Suppressor macrophage treated with lipopolysaccharide for 4 hours (primary cell): ENCODE measurements at places on chromosomes 3 and 15.
A peak's percentile ranks its signal among the peaks of the same experiment; 100 is the strongest.

DNA sequence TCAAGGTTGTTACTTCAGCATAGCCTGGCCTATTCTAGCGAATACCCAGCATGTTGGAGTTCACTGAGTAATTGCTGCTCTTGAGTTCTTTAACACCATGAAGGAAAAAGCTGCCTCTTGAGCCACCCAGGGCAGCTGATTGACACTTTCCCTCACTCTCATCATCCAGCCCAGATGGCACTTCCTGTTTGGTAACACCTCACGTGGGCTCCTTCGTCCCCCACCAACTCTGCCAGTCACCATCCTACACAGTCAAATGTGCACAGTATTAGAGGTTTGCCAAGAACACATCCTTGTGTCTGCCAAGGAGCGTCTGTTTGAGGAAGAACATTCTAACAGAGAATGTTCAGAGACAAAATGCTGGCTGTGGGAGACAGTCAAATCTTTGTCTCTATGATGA, 266.3 kb downstream of the RPLP1 start:
- peak; percentile 93 for DNase-seq

- DNase-seq = no peak
These were observed 34.0 kb downstream of the DHX30 start for GRCh38 chr3:47836986-47837385.

GRCh38 chr15:81074773-81075172, 59.3 kb upstream of the CFAP161 start:
- no peak for DNase-seq

GRCh38 chr3:102466001-102466400, 31.2 kb downstream of the ZPLD1 start:
- DNase-seq = no peak

GRCh38 chr3:142500211-142500610, 52.4 kb upstream of the XRN1 start:
- DNase-seq = no peak

GRCh38 chr3:133448478-133449122, 48.7 kb downstream of the BFSP2 start:
- peak; percentile 71 for DNase-seq

DNA sequence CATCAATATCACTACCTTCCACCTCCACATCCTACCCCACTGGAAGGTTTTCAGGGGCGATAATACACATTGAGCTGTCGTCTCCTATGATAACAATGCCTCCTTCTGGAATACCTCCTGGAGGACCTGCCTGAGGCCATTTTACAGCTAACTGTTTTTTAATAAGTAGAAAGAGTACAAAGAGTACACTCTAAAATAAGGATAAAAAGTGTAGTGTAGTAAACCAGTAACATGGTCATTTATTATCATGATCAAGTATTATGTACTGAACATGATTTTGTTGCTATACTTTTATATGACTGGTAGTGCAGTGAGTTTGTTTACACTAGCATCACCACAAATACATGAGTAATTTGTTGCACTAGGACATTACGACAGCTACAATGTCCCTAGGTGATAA, 46.6 kb upstream of the SSR3 start:
- no peak for DNase-seq

- peak; percentile 99 for DNase-seq
These were observed 73.8 kb downstream of the IQSEC1 start for GRCh38 chr3:12999147-13000140.

GRCh38 chr3:81702126-81702525, 59.3 kb downstream of the GBE1 start:
- no peak for DNase-seq

- no peak for DNase-seq
These were observed 4.8 kb upstream of the ISLR start for GRCh38 chr15:74168711-74169126.
